Pancreas (tissue), 10 donors: ENCODE measurements at places on chromosomes 4 and X. TPM values are rescaled to one million over a fixed set of nuclear protein-coding genes. Genes with fewer than 3 reads are reported as not detected.

- DNase-seq, result no peak
- no peak overlapping the region for H3K27ac ChIP-seq
- H3K4me1 ChIP-seq, result no peaks in the 10 kb centered on the region
- H3K27me3 ChIP-seq, result no peaks in the 10 kb centered on the region
These were observed 45.1 kb downstream of the ASB9 start for GRCh38 chrX:15224747-15225146.

Gene FHDC1
- 1.5 TPM for total RNA-seq

Gene GPC3
- 18.6 TPM for total RNA-seq

- no peak overlapping the region for H3K27ac ChIP-seq
- no peaks in the 10 kb centered on the region for H3K27me3 ChIP-seq
- no peaks in the 10 kb centered on the region for H3K4me1 ChIP-seq
- H3K4me3 ChIP-seq, result no peak overlapping the region
These were observed 2214.5 kb upstream of the TENM3 start for GRCh38 chr4:180028682-180029081.

DNA sequence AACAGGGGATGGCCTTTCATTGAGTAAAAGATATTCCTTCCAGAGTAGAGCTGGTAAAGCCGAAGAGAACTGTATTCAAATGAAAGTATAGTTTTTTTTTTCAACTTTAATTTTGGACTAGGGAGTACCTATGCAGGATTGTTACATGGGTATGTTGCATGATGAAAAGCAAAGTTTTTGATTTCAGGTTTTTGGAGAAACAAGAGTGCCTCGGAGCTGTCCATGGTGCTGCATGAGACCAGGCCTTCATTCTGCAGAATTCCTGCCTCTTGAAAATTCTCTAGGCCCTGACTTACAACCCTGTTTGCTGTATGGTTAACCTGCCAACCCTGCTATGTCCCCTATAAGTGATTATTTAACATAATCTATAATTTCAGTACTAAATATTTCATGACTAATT is 1065.7 kb upstream of the FTHL17 start:
- no peaks in the 10 kb centered on the region for H3K36me3 ChIP-seq
- H3K4me1 ChIP-seq, result no peaks in the 10 kb centered on the region
- no peaks in the 10 kb centered on the region for H3K27me3 ChIP-seq
- no peak for DNase-seq

DNA sequence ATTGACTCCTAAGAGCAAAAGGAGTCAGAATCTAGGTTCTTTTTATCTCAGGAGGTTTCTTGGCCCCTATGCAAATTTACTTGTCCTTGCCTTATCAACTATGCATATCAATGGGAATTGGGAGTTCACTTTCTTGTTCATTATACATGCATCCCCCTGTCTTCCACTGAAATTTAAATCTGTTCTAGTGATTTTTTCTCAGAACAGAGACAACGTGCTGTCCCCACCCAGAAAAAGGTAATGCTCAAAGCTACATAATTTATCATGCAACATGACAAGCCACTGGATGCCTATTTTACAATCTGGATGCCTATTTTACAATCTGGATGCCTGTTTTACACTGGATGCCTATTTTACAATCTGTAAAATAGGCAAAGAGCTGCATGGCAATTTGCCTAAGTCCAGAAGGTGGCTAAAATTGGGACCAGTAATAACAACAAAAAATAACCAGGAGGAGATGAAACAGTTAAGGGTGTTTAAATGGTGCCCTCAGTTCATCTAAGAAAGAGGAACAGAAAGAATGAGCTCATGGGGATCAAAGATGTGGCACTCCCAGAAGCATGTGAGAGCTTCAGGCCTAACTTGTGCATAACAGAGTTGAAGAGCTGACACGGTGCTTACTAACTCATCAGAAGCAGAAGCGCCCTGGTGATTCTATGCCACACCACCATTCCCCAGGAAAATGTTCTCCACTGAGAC is 537.8 kb upstream of the BOD1L1 start:
- no peaks in the 10 kb centered on the region for H3K36me3 ChIP-seq
- no peak for DNase-seq
- no peak overlapping the region for H3K4me3 ChIP-seq
- H3K4me1 ChIP-seq, result no peaks in the 10 kb centered on the region

DNA sequence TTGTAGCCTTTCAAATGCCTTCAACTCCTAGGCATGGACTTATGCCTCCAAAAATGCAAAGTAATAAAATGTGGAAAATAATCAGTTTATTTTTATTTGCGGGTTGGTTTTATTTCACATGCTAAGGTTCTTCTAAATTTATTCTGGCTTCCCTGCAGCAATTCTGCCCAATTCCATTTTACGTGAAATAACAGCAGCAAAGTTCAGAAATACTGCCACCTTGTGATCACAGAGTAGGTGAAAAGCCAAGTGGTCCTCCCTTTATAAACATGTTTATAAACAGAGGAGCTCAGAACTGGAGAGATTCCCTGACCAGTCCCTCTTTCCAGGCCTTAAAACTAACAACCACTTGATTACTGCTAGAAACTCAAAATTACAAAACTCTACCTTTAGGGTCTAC is 14.7 kb upstream of the DCHS2 start:
- H3K27ac ChIP-seq, result no peak overlapping the region
- H3K4me1 ChIP-seq, result no peaks in the 10 kb centered on the region
- DNase-seq, result no peak
- no peak overlapping the region for H3K4me3 ChIP-seq

Gene NKX1-1
- total RNA-seq, result not detected

- no peak for DNase-seq
- H3K27ac ChIP-seq, result no peak overlapping the region
- no peaks in the 10 kb centered on the region for H3K27me3 ChIP-seq
- H3K36me3 ChIP-seq, result no peaks in the 10 kb centered on the region
These were observed 20.2 kb downstream of the ZDHHC9 start for GRCh38 chrX:129823522-129823921.

GRCh38 chr4:28358606-28359005 is 1498.0 kb downstream of the STIM2 start:
- no peaks in the 10 kb centered on the region for H3K4me1 ChIP-seq
- H3K27ac ChIP-seq, result no peak overlapping the region
- H3K36me3 ChIP-seq, result no peaks in the 10 kb centered on the region

- no peaks in the 10 kb centered on the region for H3K4me1 ChIP-seq
- no peak overlapping the region for H3K27ac ChIP-seq
- no peak overlapping the region for H3K4me3 ChIP-seq
- H3K27me3 ChIP-seq, result no peaks in the 10 kb centered on the region
These were observed 614.5 kb upstream of the LCORL start for GRCh38 chr4:18636001-18636585.
